ENCODE measurements at places on chromosomes 3 and 15. TPM values are rescaled to one million over a fixed set of nuclear protein-coding genes. Genes with fewer than 3 reads are reported as not detected.

Gene TMEM212
- total RNA-seq = not detected

Gene CPN2
- not detected for total RNA-seq

Gene SCN11A
- total RNA-seq = under 0.01 TPM

Gene HESX1
- not detected for total RNA-seq

Gene TIMP4
- total RNA-seq = 3.3 TPM

Gene MUC4
- 0.41 TPM for total RNA-seq

Gene AMT
- 1.6 TPM for total RNA-seq

Gene UPK1B
- total RNA-seq = not detected

Gene SLC6A1
- 52.2 TPM for total RNA-seq

Gene PPCDC
- total RNA-seq = 3.7 TPM

Gene C15orf62
- total RNA-seq = not detected

Gene STRIT1
- total RNA-seq = 0.82 TPM

Gene NTRK3
- total RNA-seq = 34.6 TPM

Gene TMEM207
- not detected for total RNA-seq

Gene TRAT1
- not detected for total RNA-seq

Gene ERICH6
- total RNA-seq = under 0.01 TPM

Gene RTP4
- total RNA-seq = not detected

Gene CORO2B
- 19.2 TPM for total RNA-seq

Gene CFAP100
- total RNA-seq = 3.7 TPM

Gene SPESP1
- total RNA-seq = 4.5 TPM

Gene FOXB1
- total RNA-seq = not detected

Gene CFAP44
- 3.3 TPM for total RNA-seq

Gene TGM5
- total RNA-seq = not detected

Gene ST6GAL1
- total RNA-seq = 33.8 TPM

Gene PCOLCE2
- 6.9 TPM for total RNA-seq

Gene SNTN
- total RNA-seq = not detected

Gene CEMIP
- 3.7 TPM for total RNA-seq

Gene PLSCR2
- not detected for total RNA-seq

Gene STIMATE
- 12.6 TPM for total RNA-seq

Gene GHSR
- total RNA-seq = 0.82 TPM

Gene P2RY14
- 1.2 TPM for total RNA-seq

Gene CILP
- 0.41 TPM for total RNA-seq

Gene ZNF860
- total RNA-seq = 2.0 TPM

Gene CMSS1
- 8.2 TPM for total RNA-seq

Gene SEMA3G
- total RNA-seq = 4.1 TPM

Gene SERPINI2
- total RNA-seq = 0.41 TPM

Gene SYNPR
- 119 TPM for total RNA-seq

Gene PPM1L
- total RNA-seq = 63.2 TPM

Gene ANKUB1
- total RNA-seq = 0.41 TPM

Gene SNX22
- 7.7 TPM for total RNA-seq

Gene RPL15
- total RNA-seq = 2,462 TPM

Gene TM4SF4
- total RNA-seq = not detected

Gene DNASE1L3
- 0.41 TPM for total RNA-seq

Gene NEK10
- 28.1 TPM for total RNA-seq

Gene HGD
- under 0.01 TPM for total RNA-seq

Gene EID1
- 278 TPM for total RNA-seq

All from frontal cortex (tissue), 4 donors.